ENCODE measurements at places on chromosomes 6 and 20.

GRCh38 chr6:17011985-17012384 lies 89.9 kb upstream of the STMND1 start:
- no peak for DNase-seq

- peak; percentile 13 for DNase-seq
Measured at GRCh38 chr6:145814035-145814500, 527 bp downstream of the FBXO30 start.

- DNase-seq = no peak
Measured at GRCh38 chr6:79665725-79666551, 34.8 kb downstream of the SH3BGRL2 start.

DNA sequence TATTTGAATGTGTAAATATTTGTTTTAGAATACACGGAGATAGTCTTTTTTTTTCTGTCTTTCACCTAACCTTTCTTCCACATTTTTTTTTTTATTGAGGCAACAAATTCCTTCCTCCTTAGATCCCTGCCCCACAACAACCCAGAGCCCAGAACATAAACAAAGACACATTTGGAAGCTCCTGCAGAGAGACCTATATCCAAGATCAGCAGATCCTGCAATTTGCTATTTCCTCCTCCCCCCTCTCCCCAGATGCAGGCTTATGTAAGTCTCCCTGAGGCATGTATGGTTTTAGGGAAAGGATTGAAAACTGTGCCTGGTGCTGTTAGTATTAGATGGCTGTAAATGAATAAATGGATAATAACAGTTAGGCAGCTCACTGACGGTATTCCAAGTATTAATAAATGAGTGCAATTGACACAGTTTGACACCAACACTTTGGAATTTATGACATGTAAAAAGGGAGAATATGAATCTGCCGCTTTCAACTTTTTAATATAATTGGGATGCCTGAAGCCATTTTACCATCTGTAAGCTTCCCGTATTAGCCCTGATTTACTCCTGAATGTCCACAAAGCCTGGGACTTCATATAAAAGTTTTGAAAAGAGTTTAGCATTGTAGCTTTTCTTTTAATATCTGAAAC lies 608.3 kb upstream of the CITED2 start:
- DNase-seq = no peak

- DNase-seq = no peak
Measured at GRCh38 chr6:49666480-49666879, 29.8 kb upstream of the RHAG start.

DNA sequence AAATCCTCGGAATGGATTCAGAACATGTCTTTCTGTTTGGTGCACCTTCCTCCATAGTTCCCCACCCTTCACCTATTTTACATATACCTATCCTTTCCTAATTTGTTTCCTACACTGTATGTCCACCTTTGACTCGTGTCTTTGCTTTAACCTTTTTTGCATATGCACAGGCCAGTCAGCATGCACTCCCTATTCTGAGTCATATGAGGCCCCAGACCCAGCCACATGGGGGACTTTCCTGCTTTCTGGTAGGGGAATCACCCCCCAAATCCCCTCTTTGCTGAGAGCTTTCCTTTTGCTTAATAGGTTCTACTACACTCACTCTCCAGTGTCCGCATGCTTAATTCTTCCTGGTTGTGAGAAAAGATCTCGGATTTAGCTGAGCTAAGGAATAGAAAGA lies 393.8 kb upstream of the IMPG1 start:
- DNase-seq = no peak

- DNase-seq = no peak
Measured at GRCh38 chr20:24470746-24471582, 1.5 kb downstream of the SYNDIG1 start.

GRCh38 chr6:66210964-66211363 lies 503.9 kb upstream of the EYS start:
- peak; percentile 3 for DNase-seq
